Body of pancreas (tissue), 4 donors: ENCODE measurements at places on chromosomes 2 and 18. TPM values are rescaled to one million over a fixed set of nuclear protein-coding genes. Genes with fewer than 3 reads are reported as not detected.

DNA sequence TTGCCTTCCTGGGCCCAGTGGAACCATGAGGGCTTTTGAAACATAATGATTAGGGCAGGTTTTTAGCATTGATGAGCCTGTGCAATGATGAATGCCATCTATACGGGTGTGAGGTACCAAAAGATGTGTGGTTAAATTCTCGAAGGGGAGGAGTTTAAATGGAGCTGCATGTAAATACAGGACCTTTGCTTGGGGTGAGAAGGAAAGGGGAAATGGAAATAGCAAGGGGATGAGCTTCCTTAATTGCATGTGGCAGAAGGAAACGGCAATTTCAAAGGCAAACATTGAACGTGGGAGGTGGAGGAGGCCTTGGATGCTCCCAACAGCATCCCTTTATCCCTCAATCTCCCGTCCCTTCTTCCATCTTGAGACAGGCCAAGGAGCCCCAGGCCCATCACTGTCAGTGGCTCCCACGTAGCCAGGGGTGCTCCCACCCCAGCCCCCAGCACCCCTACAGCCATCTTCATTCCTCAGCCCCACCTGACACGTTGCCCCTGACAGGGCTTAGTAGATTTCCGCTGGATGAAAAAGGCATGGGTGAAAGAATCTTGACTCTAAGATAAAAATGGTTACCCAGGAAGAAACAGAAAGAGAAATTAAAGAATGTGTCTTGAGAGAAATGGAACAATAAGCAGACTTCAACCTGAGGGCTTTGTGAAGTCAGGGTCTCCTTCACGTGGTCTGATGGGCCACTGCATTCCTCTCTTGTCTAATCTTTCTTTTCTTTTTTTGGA is 32.5 kb downstream of the INPP5D start:
- no peak for DNase-seq

DNA sequence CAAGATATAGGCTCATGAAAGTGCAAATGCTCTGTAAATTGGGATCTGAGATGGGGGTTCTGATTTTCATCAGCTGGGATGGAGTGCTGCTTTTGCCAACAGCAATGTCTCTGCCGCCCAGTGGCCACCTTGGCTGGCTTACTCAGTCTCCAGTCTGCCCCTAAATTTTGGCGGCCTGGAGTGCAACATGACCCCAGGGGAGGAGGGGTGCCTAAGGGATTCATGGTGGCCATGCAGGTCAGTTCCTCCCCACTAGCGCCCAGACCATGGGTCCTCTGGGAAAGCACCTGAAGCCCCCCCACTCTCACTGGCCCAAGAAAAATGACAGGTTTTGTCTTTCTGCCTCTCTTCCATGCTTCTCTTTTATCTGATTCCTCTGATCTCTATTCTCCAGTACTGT is 45.0 kb downstream of the SLC4A3 start:
- no peak for DNase-seq

GRCh38 chr2:69544951-69545350 is 98.6 kb downstream of the AAK1 start:
- DNase-seq = no peak

DNA sequence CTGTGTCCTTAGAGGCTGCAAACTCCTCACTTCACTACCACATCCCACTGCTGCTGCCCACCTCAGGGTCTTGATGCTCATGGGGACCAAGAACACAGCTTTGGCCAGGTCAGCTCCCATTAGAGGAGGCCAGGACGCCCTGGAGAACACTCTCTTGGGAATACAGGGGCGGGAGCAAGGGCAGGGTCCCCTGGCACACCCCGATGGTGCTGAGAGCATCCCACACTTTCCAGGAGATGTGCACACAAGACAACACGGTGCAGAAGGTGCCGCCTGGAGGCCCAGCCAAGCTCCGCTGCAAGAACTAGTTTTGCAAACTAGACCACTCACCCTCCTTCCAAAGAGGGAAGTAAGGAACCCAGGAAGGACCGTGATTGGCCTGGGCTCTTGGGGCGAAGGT is 304.4 kb upstream of the SALL3 start:
- no peak for DNase-seq

The EVX2 gene
- not detected for total RNA-seq

The RNF125 gene
- total RNA-seq = 4.9 TPM

The CROCC2 gene
- under 0.01 TPM for total RNA-seq
